ENCODE measurements at places on chromosomes 2 and 18.
A peak's percentile ranks its signal among the peaks of the same experiment; 100 is the strongest.

- no peak for DNase-seq
These were observed 35.5 kb downstream of the ZEB2 start for GRCh38 chr2:144484201-144484948.

DNA sequence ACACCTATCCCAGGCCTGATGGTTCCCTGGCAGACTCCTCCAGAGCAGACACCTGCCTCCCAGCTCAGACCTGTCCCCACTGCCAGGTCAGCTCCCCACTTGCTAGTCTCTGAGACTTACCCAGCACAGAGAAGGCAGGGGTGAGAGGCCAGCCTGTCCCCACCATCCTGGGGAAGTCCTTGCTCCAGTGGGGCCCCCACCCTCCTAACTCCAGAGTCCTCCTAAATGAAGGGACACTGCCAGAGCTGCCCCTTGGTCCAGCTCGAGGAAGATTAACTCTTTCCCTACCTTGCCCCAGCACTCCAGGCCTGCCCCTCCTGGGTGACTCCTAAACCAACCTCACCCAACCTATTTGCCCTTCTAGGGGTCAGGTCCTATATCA lies 30.4 kb upstream of the TNS1 start:
- DNase-seq: no peak

DNA sequence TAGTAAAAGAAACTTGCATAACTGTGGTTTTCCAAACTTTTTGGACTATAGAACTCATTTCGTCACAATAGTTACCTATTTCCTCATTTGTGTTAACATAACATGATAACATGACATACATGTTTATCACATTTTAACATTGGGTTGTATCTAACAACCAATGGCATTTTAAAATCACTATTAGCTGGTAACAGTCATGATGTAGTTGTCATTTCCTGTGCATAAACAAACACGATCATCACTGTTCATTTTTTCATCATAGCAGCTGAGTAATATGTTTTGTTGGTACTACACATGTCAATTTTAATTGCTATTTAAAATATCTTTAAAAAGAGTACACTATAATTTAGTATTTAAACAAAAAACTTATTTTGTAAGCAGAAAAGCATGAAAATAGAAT lies 402.4 kb downstream of the SATB2 start:
- DNase-seq: no peak

DNA sequence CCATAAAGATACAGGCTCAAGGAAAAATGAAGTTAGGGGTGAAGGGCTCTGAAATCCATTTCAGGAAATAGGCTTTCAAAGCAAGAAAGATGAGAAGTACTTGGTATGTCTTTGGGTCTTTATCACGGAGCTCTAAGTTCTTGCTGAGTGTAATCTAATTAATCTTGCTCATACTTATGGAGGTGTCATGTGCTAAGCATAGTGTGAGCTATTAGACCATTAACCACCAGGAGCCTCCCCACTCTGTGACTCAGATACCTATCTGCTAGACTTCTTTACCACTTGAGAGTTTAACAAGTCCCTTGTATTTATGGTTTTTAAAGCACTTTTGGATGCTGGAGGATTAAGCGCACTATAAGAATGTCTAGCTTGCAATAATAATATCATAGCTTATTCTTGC lies 678.7 kb downstream of the EPHA4 start:
- DNase-seq: no peak

- DNase-seq: no peak
These were observed 90.0 kb downstream of the CDC42EP3 start for GRCh38 chr2:37581433-37581832.

GRCh38 chr2:206115026-206115578 lies 29.1 kb upstream of the INO80D start:
- DNase-seq: no peak

GRCh38 chr18:50839996-50840395 lies 20.2 kb upstream of the MRO start:
- DNase-seq: no peak

- no peak for DNase-seq
These were observed 97.8 kb upstream of the PXDN start for GRCh38 chr2:1841903-1842791.

DNA sequence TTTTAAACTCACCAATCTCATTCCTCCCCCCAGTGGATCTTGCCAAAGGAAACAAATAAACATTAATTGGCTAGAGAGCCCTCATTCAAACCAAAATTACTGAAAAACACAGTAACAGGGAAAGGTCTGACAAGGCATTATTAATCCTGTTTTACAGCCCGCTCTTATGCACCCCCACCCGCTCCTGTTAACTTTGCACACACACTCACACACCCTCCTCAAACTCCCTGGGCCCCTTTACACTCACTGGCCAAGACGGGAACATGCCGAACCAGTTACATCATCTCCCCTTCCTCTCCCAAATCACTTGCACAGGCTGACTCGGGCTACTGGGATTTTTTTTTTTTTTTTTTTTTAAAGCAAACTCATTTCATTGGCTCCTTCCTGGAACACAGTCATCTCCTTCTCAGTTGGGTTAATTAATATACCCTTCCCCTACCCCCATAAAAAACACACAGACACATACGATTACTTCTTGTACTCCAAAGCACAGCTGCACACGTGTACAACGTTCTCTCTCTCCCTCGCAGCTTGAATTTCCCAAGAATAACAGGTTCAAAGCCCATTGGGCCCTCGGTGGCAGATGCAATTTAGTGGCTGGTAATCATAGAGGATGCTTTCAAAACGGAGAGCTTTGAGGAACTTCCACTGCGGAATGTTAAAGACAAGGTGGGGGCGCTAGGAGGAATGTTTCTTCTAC lies 31.8 kb downstream of the KLF7 start:
- peak; percentile 88 for DNase-seq

DNA sequence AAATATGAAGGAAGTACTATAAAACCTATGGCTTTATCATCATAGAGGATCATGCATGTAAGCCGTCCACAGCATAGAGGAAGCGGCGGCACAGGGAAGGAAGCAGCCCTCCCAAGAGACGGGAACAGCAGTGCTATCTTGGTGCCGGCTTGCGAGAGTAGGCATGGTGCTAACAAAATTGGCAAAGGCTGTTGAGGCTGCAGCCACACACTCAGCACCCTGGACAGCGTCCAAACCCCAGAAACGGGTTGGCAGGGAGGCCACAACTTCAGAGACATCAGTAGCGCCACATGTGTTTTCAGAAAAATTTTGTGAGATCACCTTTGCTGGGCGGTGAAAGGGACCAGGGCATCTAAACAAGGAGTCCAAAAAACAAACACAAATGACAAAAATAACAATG lies 37.7 kb downstream of the NETO1 start:
- DNase-seq: peak; percentile 56

GRCh38 chr2:224884188-224884587 lies 158.1 kb downstream of the DOCK10 start:
- DNase-seq: no peak

GRCh38 chr2:190216829-190217228 lies 102.8 kb downstream of the HIBCH start:
- no peak for DNase-seq

DNA sequence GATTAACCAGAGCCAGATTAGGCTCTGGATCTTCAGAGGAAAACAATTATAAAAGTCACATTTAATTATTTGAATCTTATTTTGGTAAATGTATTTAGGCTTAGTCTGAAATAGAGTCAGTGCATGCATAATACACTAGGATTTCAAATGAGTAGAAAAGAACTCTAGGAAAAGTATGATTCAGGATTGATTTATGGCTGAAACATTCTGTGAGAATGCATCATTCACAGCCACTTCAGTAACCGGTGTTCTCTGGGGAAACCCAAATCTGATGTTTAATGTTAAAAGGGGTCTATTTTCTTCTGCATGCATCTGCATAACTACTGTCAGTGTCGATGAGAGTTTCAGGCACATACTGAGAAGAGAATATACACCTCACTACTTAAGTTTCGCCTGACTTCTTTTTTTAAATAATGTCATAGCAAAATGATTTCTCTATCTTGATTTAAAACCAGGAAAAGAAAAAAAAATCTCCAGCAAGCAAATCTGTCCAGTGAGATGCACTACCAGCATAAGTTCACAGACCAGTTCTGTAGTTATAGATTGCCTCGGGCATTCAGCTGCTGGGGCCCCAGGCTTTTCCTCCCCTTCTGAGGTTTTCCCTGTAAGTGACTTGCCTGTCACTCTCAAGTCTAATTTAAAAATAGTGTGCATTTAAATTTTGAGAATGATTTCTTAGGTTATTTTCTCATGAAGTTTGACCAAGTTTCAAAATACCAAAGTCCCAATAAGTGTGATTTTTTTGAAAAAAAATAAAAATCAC lies 501.5 kb downstream of the NR4A2 start:
- no peak for DNase-seq

- DNase-seq: peak; percentile 32
These were observed 640 bp downstream of the SPTBN1 start for GRCh38 chr2:54456612-54457322.

- DNase-seq: no peak
These were observed 206.8 kb downstream of the CLIP4 start for GRCh38 chr2:29322011-29322410.

DNA sequence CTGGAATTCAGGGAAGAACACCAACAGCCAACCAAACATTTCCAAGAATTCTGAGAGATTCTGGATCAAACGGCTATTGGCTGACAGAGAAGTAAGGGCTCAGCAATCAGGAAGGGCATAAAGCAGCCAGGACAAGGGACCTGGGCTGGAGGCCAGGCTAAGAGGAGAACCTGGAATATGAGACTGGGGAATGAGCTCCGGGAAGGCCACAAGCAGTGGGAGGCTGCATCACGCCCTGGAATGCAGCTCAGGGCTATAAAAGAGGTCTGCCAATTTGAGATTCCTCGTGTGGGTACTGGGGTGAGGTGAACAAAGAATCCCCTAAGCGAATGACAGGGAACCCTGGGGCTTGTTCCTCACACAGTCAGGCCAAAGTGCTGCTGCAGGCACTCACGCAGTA lies 60.4 kb downstream of the ANO7 start:
- DNase-seq: no peak

DNA sequence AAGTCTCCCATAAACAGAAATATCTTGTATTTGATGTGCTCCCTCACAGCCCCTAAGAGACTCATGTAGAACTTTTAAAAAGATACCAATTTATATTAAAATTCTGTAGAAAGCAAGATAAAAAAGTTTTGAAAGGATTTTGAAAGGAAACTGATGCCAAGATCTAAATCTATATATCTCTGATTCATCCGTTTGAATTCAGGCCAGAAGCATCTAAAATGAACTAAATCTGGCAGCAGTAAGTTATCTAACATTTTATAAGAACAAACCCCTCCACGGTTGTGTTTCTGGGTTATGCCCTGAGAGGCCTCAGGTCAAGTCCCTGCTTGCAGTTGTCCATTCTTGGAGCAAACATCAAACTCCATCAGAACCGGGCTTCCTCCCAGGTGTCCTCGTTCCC lies 165.8 kb downstream of the FBXO15 start:
- no peak for DNase-seq

- no peak for DNase-seq
These were observed 1417.6 kb upstream of the CDH2 start for GRCh38 chr18:29594493-29594892.

DNA sequence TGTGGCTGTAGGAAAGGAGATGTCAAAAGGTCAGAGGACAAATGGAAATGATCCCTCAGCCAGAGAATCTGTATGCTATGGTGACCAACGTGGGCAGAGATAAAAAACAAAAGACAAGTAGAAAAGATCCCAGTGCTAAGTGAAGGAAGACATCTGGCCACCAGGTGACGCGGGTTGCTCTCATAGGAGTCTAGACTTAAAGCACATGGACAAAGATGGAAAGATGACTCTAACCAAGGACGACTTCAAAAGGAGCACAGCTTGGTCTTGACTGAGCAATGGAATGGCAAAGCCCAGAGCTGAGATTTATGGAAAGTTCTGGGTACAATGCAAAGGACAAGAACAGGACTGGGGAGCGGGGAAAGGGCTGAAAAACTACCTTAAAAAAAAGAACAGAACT lies 96.8 kb downstream of the CLIP4 start:
- DNase-seq: no peak

GRCh38 chr2:125092276-125093009 lies 1067.4 kb downstream of the CNTNAP5 start:
- DNase-seq: no peak

GRCh38 chr2:98457045-98457696 lies 12.5 kb downstream of the INPP4A start:
- DNase-seq: no peak

DNA sequence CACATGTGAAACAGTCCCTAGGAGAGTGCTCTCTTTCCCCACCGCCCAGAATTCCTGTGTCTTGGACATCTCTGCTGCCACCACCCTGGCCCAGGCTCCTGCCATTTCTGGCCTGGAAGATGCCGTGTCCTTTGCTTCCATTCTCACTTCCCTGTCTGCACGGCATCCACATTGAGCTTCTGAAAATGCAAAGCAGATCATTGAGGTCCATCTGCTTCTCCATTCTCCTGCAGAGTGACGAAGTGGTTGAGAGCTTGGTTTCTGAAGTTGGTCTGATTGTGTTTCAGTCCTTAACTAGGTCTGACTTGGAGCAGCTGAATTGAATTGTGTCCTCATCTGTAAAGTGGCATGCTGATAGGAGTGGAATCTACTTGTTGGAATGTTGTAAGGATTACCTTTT lies 98.7 kb upstream of the MGAT5 start:
- DNase-seq: no peak

GRCh38 chr2:86044045-86044444 lies 61.6 kb downstream of the POLR1A start:
- DNase-seq: no peak

- DNase-seq: no peak
These were observed 34.7 kb upstream of the MCFD2 start for GRCh38 chr2:46950314-46950713.

GRCh38 chr2:217735034-217735433 lies 267.8 kb downstream of the TNS1 start:
- no peak for DNase-seq

DNA sequence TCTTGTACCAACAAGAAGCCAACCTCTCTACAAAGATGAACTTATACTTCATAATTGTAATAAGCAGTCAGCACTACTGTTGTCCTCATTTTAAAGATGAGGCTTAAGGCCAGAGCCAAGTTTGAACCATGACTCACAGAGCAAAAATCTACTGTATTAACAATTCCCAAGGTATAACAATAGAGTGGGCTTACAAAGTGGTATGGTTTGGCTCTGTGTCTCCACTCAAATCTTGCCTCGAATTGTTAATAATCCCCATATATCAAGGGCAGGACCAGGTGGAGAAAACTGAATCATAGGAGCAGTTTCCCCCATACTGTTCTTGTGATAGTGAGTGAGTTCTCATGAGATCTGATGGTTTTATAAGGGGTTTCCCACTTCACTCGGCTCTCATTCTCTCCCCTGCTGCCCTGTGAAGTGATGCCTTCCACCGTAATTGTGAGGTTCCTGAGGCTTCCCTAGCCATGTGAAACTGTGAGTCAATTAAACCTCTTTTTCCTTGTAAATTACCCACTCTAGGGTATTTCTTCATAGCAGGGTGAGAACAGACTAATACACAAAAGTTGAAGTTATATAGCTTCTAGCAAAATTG lies 19.5 kb downstream of the MRPL44 start:
- no peak for DNase-seq

- no peak for DNase-seq
These were observed 81.0 kb upstream of the RBM44 start for GRCh38 chr2:237717366-237718276.

DNA sequence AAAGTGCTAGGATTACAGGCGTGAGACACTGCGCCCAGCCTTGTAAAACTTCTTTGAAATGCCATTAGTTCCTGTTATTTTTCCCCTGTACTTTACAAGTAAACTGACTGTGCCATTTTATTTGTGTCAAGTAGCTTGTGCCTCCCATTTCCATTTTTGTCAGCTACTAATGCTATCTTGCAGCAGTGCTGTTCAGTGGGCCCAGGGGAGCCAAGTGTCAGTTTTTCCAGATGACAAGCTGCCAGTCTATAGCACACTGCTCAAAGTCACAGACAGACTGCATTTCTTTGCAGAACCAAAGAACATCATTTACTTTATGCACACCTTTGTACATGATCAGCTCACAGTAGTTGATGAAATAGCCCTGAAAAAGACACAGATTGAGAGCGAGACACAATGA lies 901.3 kb upstream of the CDH2 start:
- DNase-seq: no peak

All from heart right ventricle (tissue), 16 donors.